Vagina (tissue), 2 donors: ENCODE measurements at places on chromosomes 2 and 18.

DNA sequence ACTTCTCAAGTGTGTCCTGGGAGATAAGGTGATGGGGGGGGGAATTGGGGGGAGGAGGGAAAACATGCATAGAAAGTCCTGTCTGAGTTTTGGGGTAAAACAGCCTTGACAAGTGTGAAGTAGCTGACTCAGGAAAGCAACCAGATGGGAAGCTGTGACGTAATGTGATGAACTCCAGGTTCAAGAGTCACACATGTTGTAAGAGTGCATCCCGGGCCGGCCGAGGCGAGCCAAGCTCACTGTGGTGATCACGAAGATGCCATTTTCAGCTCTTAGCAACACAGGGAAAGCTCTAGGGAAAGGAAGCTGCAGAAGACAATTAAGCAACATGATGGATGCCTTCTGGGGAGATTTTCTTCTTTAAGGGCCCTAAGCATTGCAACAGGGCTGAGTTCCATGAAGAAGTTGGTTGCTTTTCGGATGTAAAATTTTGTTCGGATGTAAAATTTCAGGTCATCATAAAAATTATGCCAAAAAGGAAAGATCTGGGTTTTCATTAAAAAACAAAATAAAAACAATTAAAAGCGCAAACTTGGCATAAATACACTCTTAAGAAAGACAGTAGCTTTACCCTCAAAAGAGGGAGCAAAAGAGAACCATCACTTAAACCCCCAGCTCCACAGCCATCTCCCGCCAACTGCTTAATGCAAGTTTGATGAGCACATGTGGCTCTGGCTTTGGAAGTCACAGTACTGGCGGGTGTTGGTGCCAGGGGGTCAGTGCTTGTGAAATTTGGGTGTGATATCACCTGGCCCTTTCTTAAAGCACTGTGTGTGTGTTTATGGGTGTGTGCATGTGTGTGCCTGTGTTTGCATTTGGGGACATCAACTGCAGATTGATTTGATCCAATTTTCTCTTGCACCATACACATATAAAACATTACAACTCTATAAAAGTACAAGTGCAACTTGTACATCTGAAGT lies 19.1 kb downstream of the SERTAD2 start:
- DNase-seq, result no peak

GRCh38 chr2:60764736-60765534 lies 8.9 kb downstream of the PAPOLG start:
- no peak for DNase-seq

GRCh38 chr18:36015629-36016028 lies 43.1 kb downstream of the RMP24 start:
- DNase-seq, result no peak

DNA sequence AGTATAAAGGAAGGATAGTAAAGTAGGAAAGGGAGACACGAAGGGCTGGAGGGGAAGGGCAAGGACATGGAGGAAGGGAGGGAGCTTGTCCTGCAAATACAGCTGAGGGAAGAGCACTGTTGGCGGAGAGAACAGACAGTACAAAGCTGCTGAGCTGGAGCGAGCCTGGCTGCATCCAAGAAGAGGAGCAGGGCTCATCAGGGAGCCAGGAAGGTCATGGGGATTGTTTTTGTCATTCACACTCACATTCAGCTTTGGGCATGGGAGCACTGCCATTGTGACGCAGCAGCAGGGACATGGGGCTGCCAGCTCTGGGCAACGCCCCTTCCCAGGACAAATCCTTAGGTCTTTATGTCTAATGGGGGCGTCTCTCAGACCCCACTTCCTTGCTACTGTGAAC lies 125.1 kb downstream of the COPS8 start:
- no peak for DNase-seq

DNA sequence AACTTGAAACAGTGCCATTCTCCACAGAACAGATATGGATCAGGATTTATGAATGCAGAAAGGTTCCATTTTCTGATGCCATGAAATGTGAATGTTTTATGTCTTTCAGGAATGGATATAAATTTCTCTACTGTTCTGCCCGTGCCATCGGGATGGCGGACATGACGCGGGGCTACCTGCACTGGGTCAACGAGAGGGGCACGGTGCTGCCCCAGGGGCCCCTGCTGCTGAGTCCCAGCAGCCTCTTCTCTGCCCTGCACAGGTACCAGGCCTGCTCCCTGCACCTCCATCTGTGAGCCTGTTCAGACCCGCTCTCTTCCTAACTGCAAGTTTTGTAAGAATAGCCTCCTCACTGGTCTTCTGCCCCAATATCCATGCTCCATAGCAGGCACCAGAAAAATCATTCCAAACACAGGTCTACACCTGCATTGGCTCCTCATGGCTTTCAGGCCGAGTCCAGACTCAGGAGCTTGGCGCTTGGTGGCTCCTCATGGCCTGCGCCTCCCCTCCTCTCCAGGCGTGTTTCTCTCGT lies 68.6 kb downstream of the LPIN1 start:
- peak; percentile 78 for DNase-seq

GRCh38 chr2:219296631-219297391 lies 12.4 kb downstream of the PTPRN start:
- peak; percentile 76 for DNase-seq

DNA sequence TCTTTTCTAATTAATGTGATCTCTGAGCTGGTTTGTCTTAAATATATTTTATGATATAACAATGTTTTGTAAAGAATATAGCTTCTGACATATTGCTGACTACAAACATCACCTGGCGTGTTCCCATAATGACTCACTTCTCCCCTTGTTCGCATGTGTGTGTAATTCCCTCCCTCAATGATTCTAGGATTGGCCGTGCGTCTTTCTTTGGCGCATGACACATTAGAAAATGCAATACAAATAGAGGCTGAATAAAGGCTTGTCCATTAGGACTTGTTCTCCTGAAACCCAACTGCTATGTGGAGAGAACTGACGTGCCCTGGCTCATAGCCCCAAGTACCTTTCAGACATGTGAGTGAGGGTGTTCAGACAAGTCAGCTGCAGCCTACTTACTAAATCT lies 159.7 kb upstream of the CDH20 start:
- no peak for DNase-seq

GRCh38 chr2:169892951-169893350 lies 65.7 kb downstream of the UBR3 start:
- no peak for DNase-seq

DNA sequence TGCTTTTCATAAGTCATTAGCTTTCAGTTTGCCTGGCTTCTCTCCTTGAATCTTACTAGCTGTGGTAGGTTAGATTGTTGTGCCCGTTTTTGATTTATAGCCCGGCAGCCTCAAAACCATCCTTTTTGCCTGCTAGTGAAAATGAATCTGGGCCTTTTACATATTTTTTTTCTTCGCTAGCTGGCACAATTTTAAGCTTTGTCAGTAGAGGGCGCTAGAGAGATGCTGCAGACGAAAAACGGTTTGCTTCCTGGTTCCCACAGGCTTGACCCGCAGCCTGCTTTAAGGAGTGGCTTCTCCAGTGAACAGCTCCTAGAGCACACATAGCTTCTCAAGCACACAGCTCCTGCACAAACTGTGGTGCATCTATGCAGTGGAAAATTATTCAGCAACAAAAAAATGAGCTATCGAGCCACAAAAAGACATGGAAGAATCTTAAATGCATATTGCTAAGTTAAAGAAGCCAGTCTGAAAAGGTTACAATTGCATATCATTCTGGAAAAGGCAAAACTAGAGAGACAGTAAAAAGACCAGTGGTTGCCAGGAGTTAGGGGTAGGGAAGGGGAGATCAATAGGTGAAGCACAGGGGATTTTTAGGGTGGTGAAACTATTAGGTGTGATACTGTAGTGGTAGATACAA lies 47.9 kb downstream of the E2F6 start:
- DNase-seq, result no peak

GRCh38 chr18:23743733-23744333 lies 54.6 kb downstream of the LAMA3 start:
- DNase-seq, result no peak

- DNase-seq, result no peak
Observed at GRCh38 chr2:27025861-27026851, 6.6 kb upstream of the TMEM214 start.

DNA sequence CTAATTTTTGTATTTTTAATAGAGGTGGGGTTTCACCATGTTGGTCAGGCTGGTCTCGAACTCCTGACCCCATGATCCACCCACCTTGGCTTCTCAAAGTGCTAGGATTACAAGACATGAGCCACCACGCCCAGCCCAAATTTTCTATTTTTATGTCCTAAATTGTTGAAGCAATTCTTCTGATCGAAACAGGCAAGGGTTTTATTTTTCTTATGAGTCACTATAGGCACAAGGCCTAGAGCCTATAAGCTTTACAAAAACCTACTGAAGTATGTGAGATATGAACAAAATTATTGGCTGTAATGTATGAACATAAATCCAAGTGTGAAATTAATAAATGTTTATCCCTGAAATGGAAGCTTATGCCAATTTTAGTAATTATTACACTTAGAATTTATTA lies 464.2 kb upstream of the NRP2 start:
- DNase-seq, result no peak

DNA sequence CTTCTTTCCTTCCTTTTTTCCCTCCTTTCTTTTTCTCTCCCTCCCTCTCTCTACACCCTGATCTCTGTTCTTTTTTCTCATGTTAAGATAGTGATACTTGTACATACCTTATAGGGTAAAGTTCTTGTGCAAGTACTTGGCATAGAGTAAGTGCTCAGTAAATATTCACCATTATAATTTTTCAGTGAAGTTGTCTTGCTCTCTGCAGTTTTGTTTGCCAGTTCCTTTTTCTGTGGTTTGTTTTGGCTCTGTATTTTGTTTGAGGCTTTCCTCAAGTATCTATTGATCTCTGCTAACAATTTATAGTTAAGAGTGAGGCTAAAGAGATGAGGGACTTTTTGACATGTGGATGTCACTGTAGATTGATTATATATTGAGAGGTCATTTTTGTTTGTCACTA lies 48.0 kb downstream of the MTX2 start:
- no peak for DNase-seq

GRCh38 chr2:201915446-201915845 lies 109.1 kb downstream of the CDK15 start:
- DNase-seq, result no peak

- peak; percentile 84 for DNase-seq
Observed at GRCh38 chr2:637406-637776, 39.8 kb downstream of the TMEM18 start.

DNA sequence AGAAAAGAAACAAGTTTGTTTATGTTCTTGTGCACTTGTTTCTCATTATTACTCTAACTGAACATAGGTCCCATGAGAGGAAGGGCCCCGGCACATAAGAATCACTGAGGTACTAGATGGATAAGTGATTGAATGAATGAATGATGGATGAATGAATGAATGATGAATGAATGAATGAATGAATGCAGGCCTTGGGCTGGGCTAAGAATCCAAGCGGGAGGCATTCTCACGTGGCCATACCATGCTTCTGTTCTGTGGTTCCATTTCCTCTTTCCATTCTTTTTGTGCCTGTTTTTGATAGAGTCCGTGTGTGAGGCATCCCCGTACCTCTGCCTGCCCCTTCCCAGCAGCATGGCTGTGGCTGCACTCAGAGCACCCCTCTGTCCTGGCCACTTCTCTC lies 94.8 kb downstream of the SH3BP4 start:
- no peak for DNase-seq

- DNase-seq, result no peak
Observed at GRCh38 chr2:69965756-69966445, 4.5 kb upstream of the ASPRV1 start.

DNA sequence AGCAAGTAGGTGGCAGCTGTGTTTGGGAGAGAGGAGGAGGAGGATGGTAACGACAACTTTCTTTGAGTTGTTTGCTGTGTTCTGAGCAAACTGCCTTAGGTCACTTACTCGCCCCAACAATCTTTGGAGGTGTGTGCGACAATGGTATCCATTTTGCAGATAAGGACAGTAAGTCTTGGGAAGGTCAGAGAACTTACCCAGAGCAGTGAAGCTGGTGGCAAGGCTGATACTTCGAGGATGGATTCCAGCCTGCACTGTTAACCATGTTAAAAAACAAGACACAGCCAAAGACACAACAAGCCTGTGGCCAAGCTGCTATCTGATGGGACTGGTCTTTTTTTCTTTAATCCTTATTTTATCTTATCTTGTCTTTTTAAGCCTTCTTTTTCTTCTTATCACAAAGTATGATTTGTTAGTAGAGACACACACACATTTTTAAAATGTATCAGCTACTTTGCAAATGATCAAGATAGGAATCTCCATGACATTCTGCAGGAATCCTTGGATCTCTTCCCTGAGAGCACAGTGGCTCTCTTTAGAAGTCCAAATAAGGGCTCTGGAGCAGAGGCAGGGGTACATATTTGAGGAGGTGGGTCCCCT lies 27.9 kb downstream of the CNDP1 start:
- no peak for DNase-seq

DNA sequence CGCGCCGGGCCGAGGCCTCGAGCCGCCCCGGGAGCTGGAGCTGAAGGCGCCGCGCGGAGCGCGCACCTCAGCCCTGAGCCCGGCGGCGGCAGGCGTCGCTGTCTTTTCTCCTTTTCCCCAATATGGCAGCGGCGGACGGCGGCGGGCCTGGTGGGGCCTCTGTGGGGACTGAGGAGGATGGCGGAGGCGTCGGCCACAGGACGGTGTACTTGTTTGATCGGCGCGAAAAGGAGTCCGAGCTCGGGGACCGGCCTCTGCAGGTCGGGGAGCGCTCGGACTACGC lies 369 bp downstream of the SMCHD1 start:
- DNase-seq, result no peak

- no peak for DNase-seq
Observed at GRCh38 chr2:160742667-160743066, 249.1 kb upstream of the RBMS1 start.

- peak; percentile 99 for DNase-seq
Observed at GRCh38 chr2:135741395-135742324, at the start of gene UBXN4. Gene UBXN4, plus strand, starts transcription at chr2:135741855. Its CDS starts 75 bp downstream, at chr2:135741930.

DNA sequence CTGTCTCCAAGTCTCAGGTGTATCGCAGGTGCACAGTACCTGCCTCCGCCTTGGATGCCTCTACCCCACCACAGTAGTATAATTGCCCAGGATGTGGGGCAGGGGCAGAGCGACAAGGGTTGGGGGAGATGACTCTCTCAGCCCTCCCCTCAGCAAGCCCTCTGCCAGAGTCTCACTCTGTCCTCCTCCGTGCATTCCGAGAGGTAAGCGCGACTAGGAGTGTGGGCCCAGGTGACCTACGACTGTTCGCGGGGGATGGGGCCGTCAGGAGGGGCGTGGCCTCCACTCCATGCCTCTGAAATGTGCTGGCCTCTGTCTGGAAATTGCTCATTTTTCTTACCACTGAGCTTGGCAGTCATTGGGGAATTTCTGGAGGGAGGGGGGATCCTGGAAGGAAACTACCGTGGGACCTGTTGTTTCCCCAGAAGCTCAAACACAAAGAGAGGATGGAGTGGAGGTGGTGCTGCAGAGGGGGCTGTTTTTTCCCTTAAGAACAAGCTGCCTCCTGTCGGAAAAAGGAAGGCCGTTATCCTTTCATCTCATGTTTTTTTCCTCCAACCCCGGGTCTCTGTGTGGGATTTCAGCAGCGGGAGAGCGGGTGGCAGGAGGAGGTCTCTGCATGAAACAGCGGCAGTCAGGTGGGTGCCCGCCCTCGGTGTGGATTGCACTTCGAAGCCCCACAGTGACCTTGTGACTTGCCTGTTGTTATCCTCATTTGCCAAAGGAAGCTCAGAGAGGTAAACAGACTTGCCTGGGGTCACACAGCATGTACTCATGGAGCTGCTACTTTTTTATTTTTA lies 13.0 kb upstream of the RALB start:
- no peak for DNase-seq
